Epithelial cell of proximal tubule (primary cell): ENCODE measurements at places on chromosomes 4 and X.

GRCh38 chrX:37905436-37906147, 58.2 kb upstream of the DYNLT3 start:
- DNase-seq = no peak

DNA sequence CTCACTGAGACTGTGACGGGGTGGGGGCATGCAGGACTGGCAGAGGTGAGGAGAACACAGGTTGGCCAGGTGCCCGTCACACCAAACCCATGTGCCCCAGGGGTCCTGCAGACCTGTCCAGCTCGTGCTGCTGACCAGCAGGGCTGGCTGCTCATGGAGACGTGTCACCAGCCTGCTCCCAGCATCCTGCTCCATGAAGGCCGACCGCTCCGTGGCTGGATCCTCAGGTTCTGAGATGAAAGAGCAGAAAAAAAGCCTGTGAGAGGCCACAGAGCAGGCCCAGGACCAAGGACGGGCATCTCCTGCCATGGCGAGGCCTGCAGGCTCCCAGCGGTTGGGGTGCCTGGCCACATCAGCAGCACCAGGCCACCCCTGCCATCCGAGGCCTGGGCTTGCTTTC, 71.7 kb upstream of the DRD5 start:
- no peak for DNase-seq

DNA sequence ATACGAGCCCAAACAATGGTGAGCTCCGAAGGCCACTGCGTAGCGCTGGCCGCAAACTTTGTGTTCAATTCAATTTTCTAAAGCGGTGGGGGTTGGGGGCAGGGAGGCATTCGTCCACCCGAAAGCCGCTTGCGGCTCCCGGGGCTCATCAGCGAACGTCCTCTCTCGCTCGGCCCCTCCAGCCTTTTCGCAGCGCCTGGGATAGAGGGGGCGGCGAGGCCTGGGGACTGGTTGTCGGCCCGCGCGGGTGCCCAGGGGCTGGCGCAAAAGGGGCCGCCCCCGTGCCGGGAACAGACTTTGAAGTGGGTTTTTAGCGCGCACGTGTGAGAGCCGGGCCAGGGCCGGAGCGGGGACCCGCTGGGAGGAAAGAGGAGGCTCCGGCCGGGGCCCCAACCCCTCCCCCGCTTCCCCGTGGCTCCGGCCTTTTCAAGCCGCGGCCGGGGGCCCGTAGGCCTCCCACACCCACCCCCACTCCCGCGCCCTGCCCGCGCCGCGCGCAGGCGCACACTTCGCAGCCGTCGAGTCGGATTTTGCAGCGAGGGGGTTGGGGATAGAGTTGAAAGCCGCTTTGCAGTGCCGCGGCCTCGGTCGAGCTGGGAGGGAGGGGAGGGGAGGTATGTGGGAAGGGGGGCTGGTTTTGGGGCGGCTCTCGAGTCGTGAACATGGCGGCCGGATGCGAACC, 8.3 kb downstream of the ZIC3 start:
- no peak for DNase-seq

DNA sequence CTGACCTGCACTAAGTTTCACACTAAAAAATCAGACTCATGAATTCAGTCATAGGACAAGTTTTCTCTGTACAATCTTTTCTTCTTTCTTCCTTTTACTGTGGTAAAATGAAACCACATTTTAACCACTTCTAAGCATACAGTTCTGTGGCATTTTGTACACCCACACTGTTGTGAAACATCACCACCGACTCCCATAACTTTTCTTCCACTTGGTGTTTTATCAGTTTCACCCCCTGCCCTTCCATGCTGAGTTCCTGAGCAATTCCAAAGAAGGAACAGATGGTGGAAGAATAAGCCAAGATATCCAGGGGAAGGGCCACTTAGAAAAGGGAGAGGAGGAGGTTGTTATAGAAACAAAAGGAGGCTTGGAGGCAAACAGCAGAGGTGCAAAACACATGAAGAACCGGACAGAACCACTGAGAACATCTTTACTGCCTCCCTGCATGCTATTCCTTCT, 22.6 kb downstream of the SLC25A4 start:
- DNase-seq = no peak

DNA sequence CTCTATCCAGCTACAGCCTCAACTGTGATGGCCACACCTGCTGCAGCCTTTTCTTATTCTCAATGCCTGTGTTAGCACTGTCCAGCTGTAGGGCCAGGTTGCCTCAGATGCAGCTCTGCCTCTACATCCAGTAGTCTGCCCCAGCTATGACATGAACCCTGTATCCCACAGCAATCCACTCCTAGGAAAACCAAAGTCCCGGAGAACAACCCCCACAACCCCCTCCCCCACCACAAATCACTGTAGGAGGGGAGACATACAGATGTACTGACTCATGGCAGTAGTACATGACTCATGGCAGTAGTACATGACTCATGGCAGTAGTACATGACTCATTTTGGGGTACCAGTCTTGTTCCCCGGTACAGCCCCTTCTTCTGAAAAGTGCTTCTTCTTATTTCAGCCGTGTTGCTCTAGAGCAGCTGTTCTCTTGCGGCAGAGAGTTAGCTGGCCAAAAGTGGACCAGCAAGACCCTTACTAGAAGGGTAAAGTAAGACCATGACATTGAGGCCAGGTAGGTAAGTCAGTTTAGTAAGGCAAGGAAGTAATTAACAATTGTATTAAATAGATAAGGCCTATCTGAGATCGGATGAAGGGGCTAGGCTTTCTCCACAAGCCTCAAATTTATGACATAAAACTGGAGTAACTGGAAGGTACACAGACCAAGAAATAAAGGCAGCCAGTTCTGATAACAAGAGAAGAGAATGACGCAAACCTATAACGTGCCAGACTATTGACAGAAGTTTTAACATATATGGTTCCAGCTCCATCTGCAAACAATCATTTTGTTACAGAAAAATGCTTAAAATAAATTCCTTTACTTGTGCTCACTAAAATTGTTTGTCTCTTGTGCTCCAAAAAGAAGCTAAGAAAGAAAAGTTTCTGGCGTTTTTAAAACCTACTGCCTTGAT, 221.4 kb downstream of the TACR3 start:
- peak; percentile 22 for DNase-seq

GRCh38 chrX:68018248-68019203, 414.8 kb downstream of the OPHN1 start:
- no peak for DNase-seq
